ENCODE measurements at places on chromosomes 5 and 9.

- no peak for DNase-seq
These were observed 53.7 kb downstream of the CERT1 start for GRCh38 chr5:75457691-75458090.

DNA sequence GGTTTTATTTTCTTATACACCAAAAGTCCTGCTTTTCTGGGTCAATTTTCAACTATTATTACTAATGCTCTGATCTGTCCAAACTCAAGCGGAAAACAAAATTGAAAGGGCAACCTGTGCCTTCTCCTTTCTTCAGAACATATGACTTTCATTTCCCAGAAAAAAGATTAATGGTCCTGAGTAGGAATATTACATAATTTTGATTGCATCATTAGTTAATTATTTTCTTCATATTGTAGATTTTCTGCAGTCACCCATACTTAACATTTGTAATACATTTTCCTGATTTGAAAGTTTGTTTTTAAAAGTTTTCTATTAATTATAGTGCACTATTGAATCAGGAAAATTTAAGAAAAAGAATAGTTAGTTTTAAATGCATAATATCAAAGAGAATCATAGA is 1.7 kb upstream of the PCDHB8 start:
- no peak for DNase-seq

DNA sequence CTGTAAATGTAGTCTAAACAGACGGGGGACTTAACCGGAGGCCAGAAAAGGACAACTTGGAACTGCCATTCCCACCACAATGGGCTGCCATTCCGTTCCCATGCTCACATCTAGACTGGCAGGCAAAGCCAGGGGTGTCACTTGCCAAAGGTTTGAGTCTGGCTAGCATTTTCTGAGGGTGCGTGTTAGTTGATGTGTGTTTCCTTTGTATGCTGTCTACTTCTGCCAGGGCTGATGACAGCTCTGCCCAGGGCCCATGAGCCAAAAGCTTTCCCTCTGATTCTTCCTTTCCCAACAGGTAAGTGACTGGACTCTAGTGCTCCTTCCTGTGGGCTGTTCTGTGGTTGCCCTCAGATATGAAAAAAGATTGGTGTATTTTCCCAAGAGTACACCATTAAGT is 68.0 kb downstream of the ZNF608 start:
- DNase-seq = no peak

GRCh38 chr9:136947955-136948510 is 3.0 kb downstream of the C8G start:
- no peak for DNase-seq

- no peak for DNase-seq
These were observed 11.8 kb downstream of the HK3 start for GRCh38 chr5:176887252-176887849.

DNA sequence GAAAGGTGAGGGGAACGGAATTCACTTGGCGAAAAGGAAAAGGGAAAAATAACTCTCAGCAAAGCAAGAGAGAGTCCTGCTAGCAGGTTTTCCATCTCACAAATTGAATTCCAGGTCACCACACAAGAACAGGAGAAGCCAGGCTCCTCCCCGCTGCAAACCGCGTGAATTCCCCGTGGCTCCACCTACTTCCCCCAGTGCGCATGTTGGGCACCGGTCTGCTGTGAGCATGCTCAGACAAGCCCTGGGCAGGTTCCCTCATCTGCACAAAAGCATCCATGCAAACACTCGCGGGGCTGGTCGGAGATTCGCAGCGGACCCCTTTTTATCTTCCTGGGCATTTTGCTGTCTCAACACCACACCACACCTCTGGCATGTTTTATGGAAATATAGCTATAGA is 58.5 kb upstream of the S1PR3 start:
- DNase-seq = no peak

- DNase-seq = no peak
These were observed 87.4 kb downstream of the PTCD2 start for GRCh38 chr5:72407541-72407940.

GRCh38 chr5:172849606-172850453 is 15.8 kb downstream of the ERGIC1 start:
- no peak for DNase-seq

GRCh38 chr9:82183181-82183860 is 194.7 kb downstream of the SPATA31D1 start:
- DNase-seq = no peak

GRCh38 chr9:83754383-83754977 is 46.7 kb upstream of the UBQLN1 start:
- no peak for DNase-seq

GRCh38 chr9:111287127-111287526 is 42.9 kb downstream of the OR2K2 start:
- no peak for DNase-seq

GRCh38 chr5:50694027-50694590 is 27.7 kb downstream of the PARP8 start:
- no peak for DNase-seq

DNA sequence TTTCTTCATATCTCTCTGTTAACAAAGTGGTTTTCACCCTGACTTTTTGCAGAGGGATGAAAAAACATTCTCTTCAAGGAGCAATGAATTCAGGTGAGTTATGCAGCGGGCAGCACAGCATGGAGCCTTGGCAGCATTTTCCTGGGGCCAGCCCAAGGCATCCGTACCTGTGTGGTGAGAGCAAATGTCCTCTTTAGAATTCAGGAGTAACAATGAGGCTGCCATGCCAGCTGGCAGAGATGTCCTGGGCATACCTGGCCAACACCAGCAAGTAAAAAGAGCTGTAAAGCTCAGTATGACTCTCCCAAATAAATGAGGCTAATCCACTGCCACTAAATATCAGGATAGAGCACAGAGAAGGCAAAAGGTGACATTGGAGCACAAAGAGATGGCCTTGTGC is 277.6 kb upstream of the TRPC7 start:
- no peak for DNase-seq

GRCh38 chr9:115158661-115159481 is 40.9 kb upstream of the TNC start:
- no peak for DNase-seq

- no peak for DNase-seq
These were observed 133.1 kb upstream of the CDH12 start for GRCh38 chr5:22986281-22986680.

DNA sequence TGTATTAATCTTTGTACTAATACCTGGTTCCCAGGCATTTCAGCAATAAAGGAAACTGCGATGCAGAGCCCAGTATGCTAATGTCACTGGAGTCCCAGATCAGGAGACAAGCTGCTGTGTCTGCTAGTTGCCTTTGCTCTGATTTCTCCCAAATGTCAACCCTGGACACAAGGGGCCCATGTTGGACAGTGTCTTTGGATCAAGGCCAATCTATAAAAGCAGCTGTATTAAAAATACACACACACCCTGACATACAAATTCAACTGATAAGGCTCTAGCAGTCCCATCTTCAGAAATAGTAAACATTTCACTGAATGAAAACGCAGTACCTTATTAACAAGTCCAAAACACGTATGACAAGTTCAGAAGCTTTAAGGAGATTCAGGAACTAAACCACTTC is 18.9 kb downstream of the LHFPL2 start:
- no peak for DNase-seq

GRCh38 chr5:39015743-39016586 is 58.2 kb downstream of the RICTOR start:
- DNase-seq = no peak

DNA sequence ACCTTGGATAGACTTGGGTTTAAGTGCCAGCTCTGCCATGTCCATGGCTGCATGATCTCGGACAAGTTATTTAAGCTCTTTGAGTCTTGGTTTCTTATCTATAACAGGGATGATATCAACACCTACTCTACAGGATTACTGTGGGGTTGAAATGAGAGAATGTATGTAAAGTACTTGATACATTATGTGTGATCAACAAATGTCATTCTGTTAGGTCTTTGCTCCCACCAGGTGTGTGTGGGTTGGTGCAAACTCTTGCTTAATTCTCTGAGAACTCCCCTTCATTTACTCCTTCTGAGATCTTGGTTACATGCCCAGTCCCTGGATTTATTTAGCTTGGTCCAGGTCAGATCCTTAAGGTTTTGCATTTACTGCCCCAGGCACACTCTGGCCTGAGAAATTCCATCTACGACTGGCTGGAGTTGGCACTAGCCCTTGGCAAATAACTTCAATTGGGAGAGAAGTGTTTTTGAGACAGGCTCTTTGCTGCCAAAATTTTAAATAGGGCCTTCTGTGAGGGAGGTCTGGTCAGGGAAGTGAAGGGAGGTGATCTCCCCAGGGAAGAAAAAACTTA is 63.5 kb upstream of the KLF9 start:
- DNase-seq = no peak

- DNase-seq = no peak
These were observed 6.3 kb downstream of the PRR7 start for GRCh38 chr5:177452688-177453638.

GRCh38 chr5:107674655-107675054 is 3.9 kb upstream of the EFNA5 start:
- DNase-seq = no peak

DNA sequence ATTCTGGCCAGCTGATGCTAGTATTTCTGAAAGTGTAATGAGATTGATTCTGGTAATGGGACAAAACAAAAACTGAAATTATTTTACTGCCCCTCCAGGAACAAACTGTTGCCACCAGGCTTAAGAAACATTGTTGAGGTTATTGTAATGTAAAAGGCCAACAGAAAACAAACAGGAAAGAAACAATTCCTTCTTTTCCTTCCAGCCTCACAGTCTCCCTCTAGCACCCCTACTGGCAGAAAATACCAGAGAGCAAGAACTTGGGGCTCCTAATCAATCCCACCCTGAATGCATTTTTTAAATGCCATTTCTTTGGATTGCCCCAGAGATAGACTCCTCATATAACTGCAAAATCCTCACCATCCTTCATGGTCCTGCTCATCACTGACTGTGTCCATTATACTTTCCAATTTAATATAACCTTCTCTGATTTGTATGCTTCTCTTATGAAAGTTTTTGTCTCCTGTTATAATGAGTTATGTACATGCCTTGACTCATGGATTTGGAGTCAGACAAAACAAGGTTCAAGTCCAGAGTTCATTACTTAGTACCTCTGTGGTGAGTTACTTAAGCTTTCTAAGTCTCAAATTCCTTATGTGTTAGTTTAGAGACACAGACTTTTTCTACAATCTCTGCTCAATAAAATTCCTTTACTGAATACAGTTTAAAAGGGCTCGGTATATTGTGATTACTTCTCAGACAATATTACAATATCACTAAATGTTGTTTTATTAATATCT is 157.9 kb upstream of the FBN2 start:
- DNase-seq = no peak

DNA sequence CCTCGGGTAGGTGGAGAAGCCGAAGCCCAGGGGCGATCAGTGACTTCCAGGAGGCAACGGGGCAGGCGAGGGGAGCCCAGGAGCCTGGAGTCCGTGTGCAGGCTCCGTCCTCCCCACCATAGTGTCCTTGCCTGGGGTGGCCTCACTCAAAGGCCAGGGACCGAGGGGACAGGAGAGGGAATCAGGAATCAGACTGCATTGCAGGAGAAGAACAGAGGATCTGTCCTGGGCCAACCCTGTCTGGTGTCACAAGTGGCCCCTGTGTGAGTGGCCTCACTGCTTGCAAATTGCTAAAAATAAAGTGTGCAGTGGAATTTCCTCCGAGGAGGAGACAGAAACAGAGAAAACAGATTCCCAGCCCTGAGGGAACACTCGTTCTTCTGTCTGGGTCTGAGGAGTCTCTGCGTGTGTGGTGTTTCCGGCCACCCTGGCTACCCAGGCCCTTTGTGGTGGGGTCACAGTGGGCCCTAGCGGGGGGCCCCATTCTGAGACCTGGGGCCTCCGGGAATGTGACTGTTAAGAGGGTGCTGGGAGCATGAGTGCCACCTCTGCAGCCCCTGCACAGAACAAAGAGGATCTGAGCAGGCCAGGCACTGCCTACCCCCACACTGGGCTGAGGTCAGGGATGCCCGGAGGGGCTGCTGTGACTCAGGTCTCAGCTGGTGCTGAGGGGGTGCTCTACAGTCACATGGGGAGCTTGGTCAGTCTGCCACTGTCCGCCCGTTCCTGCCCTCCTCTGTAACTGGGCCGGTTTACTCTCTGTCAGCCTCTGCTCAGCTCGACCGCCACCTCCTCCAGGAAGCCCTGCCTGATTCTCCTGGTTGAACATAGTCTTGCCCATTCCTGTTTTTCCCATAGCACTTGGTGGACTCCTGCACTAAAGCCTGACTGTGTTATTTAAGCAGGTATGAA is 7.4 kb downstream of the TRAF1 start:
- DNase-seq = no peak

DNA sequence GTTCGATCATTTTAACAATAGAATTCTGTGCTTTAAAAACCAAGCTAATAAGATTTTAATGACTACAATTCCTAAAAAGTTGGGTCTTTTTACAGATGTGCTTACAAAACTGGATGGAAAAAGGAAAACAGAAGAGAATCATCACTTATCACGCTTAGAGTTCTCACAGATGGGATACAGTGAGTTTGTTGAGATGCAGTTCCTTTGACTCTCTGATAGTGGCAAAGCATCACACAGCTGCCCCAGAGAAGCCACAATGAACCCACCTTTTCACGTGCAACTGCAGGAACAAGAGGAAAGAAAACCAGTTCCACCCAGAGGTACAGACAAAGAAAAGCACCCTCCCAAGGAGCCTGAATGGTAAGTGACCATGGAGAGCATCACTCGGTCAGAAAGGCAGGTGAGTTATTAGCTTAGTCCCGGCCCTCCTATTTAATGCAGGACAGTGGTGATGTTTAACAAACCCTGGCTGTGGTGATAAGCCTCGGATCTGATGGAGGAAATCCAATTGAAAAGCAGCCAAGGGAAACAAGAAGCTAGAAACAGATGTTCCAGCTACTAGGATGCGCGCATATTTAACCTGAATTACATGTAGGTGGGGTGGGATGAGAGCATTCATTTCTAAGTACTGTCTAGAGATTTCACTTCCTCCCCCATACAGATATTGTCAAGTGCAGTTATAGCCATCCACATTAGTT is 167.7 kb downstream of the TARS1 start:
- no peak for DNase-seq

- DNase-seq = no peak
These were observed 23.7 kb downstream of the KDM4C start for GRCh38 chr9:6781476-6781875.

- DNase-seq = no peak
These were observed 47.0 kb downstream of the RAPGEF1 start for GRCh38 chr9:131692612-131693562.

GRCh38 chr9:87336914-87337333 is 160.7 kb upstream of the DAPK1 start:
- no peak for DNase-seq

DNA sequence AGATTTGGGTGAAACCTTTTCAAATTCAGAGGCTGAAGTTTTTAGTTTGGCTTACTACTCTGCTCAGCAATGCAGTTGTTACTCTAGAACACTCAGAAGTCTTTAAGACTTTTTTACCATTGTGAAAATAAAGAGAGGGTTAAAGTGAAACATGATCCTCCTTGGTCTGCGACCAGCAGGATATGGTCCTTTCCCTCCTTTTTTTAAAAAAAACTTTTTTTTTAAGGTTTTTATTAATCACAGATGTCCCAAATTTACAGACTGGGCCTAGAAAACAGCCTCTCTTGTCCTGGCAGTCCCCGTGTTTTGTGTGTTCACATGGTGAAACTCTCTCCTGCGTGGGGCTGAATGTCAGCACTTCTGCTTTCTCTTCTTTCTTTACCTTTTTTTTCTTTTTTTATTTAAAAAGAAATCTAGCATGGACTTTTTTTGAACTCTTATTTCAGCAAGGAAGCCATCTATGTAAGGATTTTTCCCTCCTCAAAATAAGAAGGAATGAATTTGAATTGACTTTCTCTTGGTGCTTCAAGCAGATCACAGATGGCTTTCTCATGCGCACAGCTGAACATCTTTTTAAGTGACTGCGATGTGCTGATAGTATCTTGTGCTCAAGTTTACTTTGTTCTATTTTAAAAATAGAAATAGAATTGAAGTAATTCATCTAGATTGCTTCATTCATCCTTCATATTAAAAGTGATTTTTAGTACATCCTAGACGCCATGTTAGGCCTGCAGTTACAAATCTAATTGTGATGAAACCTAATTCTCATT is 128.7 kb upstream of the OTULINL start:
- DNase-seq = no peak
